Left ventricle myocardium inferior (tissue), 1 donor: ENCODE measurements at places on chromosomes 4 and X. TPM values are rescaled to one million over a fixed set of nuclear protein-coding genes. Genes with fewer than 3 reads are reported as not detected.

The TET2 gene
- 11.9 TPM for total RNA-seq

DNA sequence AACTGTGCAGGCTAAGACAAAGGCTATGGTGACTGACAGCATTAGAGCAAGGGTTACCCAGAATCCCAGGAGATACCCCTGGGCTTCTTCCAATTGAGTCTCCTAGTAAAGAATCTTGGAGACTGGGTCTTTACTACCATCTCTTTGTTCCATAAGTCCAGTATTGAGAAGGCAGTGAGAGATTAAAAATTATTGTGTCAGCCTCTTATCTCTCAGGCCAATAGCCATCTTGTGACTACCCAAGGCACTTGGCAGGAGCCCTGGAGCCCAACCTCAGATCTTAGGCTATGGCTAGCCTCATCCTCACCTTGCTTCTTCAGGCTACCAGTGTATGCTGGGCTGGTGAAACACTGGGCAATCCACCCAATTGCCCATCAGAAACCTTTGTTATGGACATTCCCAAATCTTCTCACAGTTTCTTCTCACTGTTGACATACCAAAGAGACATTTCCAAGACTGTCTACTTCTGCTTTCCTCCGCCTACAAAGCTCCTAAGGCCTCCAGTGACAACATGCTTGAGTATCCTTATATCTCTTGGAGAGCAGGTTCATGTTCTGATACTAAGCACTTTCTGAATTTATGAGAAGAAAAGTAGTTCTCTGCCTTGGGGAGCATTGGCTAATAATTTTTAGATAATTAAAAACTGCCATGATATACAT, 76.3 kb upstream of the STIM2 start:
- H3K27me3 ChIP-seq, result no peaks in the 10 kb centered on the region
- no peak for DNase-seq
- H3K36me3 ChIP-seq, result no peaks in the 10 kb centered on the region
- H3K4me1 ChIP-seq, result peaks cover 48% of the 10 kb centered on the region
- H3K27ac ChIP-seq, result no peak overlapping the region

DNA sequence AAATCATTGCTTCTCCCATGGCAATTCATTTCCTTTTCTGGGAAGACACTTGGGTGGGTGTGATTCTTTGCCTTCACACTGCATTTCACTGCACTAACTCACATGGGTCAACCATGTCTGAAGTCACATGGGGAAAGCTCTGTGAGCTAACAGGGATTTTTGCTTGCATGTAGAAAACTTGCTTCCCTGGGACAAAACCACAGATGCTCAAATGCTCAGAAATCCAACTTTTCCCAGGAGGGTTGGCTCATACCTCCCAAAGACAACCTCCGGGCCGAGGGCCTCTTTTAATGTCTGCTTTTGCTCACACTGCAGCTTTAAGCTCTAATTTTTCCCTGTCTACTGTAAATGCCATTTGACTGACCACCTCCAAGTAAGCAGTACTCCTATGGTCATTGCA, 1695.2 kb downstream of the STIM2 start:
- H3K27ac ChIP-seq, result no peak overlapping the region
- no peaks in the 10 kb centered on the region for H3K27me3 ChIP-seq
- DNase-seq, result no peak
- no peak overlapping the region for H3K4me3 ChIP-seq

DNA sequence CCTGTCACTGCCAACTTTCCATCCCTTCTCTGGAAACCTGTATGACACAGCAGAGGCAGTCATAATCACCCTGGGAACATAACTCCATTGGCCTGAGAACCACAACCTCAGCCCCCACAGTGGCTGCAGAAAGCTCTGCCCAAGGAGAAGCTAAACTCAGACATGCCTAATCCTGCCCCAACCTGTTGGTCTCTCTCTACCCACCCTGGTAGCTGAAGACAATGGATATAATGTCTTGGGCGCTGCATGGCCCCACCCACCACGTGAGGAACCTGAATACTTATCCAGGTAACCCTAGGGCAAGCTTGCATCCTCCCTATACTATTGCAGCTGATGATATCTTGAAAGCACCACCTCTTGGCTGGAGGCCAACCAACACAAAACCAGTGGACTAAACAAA, 225.2 kb downstream of the TEX13C start:
- no peak overlapping the region for H3K4me3 ChIP-seq
- no peaks in the 10 kb centered on the region for H3K4me1 ChIP-seq
- no peaks in the 10 kb centered on the region for H3K36me3 ChIP-seq
- DNase-seq, result no peak
- H3K27ac ChIP-seq, result no peak overlapping the region

DNA sequence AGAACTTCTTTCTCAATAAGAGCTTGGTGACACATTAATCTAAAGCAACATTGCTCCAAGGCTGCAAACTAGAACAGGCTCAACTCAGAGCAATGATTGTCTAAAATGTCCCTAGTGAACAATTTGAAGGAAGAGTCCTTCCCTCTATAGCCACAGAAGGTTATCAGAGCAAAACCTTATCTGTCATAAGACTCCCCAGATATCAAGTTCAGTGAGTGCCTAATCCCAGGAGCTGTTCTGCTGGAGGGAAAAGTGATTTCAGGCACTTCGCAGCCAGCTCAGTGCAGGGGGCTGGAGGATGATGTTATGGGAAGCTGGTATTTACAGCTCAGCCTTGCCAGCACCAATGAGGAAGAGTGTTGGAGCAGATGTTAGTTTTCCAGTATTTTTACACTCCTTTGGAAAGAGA, 497.5 kb downstream of the INPP4B start:
- no peak overlapping the region for H3K4me3 ChIP-seq
- peak overlapping the region; percentile 47 for H3K27ac ChIP-seq

DNA sequence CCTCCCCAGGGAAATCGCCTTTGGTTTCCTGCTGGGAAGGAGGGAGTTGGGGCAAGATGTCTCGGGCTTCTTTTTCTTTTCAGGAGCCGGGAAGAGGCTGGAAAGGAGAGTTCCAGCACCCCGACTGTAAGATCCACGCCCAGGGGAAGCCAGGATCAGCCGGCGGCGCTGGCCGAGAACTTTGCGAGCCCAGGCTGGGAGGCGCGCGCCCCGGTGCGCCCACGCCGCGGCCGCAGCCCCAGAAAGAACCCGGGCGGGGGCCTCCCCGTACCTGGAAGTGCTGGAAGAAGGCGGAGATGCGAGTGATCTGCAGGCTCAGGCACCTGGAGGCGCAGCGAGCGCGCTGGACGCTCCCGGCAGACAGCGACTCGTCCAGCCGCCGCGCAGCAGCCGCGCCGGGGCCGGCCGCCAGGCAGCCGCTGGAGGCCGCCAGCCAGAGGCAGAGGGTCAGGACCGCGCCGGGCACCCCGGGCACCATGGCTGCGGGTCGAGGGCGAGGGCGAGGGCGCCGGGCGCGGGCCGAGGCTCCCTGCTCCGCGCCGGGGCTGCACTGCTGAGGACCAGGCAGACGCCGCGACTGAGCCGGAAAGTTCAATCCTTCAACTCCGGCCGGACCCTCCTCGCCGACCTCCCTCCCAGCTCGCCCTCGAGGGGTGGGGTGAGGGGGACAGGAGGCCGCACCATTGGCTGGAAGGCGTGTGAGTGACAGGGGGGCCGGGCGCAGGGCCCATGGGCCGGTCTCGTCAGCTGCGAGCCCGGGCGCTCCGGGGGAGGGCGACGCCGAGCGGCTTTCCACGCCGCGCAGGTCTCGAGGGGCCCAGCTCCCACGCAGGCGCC, at the start of gene ANOS1:
Gene ANOS1, minus strand, starts transcription at position 579 of the 837 bp plus-strand sequence. Its CDS starts 101 bp downstream, at position 478.
- H3K27ac ChIP-seq, result peak within 1 kb of the TSS; percentile 54
- peak; percentile 71 for DNase-seq
- H3K36me3 ChIP-seq, result no peaks in the 10 kb centered on the region
- H3K27me3 ChIP-seq, result no peaks in the 10 kb centered on the region
- H3K4me3 ChIP-seq, result peak within 1 kb of the TSS; percentile 73

DNA sequence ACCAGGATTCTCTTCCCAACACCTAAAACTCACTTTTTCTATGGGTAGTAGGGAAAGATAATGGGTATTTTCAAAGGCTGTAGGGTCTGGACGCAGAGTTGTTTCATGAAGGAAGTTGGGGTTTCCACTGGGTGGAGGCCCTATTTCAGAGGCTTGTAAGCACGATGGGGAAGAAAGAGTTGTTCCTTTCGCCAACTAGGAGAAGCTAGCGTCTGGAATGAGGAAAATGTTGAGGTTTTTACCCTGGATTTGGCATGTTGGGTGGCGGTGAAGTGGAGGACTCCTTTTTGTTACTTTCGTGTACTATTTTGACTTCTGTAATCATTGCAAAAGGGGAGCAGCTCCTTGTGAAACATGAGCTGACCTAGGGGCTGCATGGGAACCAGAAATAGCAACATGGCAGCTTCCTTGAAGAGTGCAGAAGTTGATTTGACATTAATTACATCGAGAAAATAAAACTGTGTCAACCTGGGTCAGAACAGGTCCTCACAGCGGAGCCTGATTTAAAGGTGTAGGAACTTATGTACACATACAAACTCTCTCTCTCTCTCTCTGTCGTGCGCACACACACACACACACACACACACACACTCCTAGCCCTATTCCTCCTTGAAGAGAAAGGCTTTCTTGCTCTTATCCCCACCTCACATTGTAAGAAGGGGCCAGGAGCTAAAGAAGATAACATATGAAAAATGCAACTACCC, 19.1 kb downstream of the VSIG4 start:
- no peaks in the 10 kb centered on the region for H3K27me3 ChIP-seq
- no peaks in the 10 kb centered on the region for H3K4me1 ChIP-seq
- no peak for DNase-seq
- H3K4me3 ChIP-seq, result no peak overlapping the region
- H3K27ac ChIP-seq, result no peak overlapping the region

The SLC16A2 gene
- 6.1 TPM for total RNA-seq

DNA sequence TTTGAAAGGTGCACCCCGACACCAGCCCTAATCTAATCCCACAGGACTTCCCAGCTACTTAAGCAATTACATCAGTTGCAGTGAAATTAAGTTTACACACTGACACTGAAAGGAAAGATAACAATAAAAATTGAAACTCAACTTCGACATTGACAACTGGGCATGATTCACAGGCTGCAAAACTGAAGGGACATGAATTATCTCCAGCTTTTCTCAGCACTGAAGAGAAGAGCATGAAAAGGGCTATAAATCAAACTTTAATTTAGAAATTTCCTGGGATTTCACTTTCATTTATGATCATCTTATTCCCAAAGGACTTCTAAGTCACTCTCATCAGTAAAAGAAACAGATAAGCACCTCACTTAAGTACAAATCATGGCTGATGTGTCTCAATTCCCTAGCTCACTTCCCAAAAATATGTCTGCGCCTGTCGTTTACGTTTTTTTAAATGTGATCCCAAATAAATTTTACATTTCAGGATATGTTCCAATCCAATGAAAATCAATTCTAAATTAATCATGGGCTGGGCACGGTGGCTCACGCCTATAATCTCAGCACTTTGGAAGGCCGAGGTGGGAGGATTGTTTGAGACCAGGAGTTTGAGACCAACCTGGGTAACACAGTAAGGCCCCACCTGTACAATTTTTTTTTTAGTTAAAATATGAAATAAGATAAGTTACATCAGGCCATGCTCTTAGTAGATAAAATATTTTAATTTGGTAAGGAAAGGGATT, 134.4 kb upstream of the TBL1X start:
- no peaks in the 10 kb centered on the region for H3K27me3 ChIP-seq
- no peaks in the 10 kb centered on the region for H3K36me3 ChIP-seq
- no peak overlapping the region for H3K27ac ChIP-seq
- no peak overlapping the region for H3K4me3 ChIP-seq
- no peaks in the 10 kb centered on the region for H3K4me1 ChIP-seq
- DNase-seq, result no peak

GRCh38 chr4:153131596-153131995, 72.6 kb upstream of the TRIM2 start:
- H3K27ac ChIP-seq, result no peak overlapping the region
- no peak overlapping the region for H3K4me3 ChIP-seq
- H3K27me3 ChIP-seq, result peaks cover 3% of the 10 kb centered on the region
- H3K36me3 ChIP-seq, result no peaks in the 10 kb centered on the region
- peaks cover 4% of the 10 kb centered on the region for H3K4me1 ChIP-seq
- DNase-seq, result no peak

DNA sequence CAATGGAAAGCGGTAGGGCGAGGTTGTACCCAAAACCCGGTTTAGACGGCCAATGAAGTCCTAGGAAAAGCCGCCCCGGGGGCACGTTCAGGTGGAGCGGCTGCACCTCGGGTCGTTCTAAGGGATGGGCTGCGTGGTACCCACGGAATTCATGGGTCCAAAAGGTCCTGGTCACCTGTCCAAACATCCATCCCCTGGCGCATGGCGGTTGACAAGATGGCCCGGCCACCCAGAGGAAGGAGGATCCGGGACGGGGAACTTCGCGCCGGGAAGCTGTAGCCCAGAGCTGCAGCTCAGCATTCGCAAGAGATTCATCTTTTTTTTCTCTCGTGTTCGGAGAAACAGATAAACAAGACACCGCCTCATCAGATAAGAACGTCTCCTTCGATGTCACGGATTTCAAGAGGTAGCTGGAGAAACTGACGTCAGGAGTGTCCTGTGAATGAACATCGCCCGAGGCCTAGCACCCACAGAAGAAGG, 10.9 kb downstream of the PITX2 start:
- no peak for DNase-seq
- peaks cover 8% of the 10 kb centered on the region for H3K4me1 ChIP-seq
- H3K27ac ChIP-seq, result no peak overlapping the region
- H3K27me3 ChIP-seq, result peaks cover 100% of the 10 kb centered on the region
- H3K4me3 ChIP-seq, result no peak overlapping the region

DNA sequence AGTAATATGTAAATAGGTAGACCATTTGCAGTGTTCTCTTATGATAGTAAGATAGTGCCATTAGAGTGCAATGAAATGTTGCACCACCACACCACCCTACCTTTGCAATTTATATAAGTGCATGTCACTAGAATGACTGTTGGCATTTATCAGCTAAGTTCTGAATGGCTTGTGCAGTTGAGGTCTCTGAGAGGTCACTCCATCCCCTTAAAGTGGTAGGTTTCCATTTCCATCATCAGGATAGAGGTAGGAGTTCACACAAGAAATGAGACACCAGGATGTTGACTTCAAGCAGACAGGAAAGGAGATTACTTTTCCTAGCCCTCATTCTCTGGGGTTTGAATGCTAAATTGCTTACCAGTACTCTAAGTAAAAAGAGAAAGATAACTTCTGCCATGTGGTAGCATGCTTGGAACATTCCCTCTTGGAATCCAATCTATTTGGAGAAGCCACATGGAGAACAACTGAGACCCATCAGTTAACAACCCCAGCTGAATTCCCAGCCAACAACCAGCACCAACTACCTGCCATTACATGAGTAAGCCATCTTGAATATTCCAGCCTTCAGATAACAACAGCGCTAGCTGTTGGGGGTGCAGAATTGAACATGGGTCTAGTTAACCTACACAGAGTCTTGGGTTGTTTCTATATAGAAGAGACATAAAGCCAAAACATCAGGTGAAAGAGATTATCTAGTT, 6.7 kb upstream of the LRBA start:
- no peaks in the 10 kb centered on the region for H3K36me3 ChIP-seq
- H3K27me3 ChIP-seq, result no peaks in the 10 kb centered on the region
- H3K4me1 ChIP-seq, result peaks cover under 1% of the 10 kb centered on the region
- no peak overlapping the region for H3K27ac ChIP-seq
- H3K4me3 ChIP-seq, result no peak overlapping the region

The USP17L26 gene
- not detected for total RNA-seq

The ITM2A gene
- total RNA-seq, result 64.4 TPM

DNA sequence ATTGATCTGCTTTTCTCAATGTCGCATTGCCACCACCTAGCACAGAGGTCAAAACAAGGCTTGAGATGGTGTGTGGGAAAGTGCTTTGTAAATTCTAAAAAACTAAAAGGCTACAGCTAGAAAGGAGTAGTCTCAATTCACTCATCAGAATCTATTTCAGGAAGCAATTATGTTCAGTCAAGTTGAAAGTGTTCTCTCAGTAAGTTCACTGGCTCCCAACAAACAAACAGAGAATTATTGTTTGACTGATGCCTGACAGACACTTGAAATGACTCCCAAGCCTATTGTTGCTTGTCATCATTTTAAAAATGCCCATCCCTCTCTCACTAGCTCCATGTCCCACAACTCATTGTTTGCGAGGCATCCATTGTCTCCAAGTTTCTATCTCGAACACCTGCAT, 419.6 kb upstream of the CPEB2 start:
- DNase-seq, result no peak
- no peaks in the 10 kb centered on the region for H3K27me3 ChIP-seq
- H3K4me3 ChIP-seq, result no peak overlapping the region
- no peaks in the 10 kb centered on the region for H3K36me3 ChIP-seq
